Naive thymus-derived CD8-positive, alpha-beta T cell (primary cell): ENCODE measurements at places on chromosomes 6 and 20.

DNA sequence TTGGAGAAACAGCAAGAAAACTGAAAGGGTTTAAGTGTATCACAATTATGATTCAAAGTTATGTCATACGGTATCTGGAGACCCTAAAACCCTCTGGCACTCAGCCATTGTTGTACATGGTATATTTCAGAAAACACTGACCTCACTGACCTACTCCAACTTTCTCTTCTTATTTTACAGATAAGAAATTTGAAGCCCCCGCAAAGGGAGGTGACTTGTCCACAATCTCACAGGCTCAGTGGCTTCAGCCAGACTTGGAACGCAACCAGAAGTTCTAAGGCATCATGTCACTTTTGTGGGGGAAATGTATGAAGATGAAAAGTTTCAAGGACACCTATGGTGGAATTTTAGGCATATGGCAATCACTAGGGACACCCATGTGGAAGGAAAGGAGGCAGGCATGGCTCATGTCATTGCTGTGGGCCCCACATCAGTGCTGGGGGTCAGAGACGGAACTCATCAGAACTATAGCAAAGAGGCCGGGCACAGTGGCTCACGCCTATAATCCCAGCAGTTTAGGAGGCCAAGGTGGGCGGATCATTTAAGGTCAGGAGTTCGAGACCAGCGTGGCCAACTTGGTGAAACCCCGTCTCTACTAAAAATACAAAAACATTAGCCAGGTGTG, 5.2 kb upstream of the TRIB3 start:
- no peak for DNase-seq

GRCh38 chr20:5463007-5463686, 146.4 kb upstream of the PROKR2 start:
- DNase-seq = no peak

DNA sequence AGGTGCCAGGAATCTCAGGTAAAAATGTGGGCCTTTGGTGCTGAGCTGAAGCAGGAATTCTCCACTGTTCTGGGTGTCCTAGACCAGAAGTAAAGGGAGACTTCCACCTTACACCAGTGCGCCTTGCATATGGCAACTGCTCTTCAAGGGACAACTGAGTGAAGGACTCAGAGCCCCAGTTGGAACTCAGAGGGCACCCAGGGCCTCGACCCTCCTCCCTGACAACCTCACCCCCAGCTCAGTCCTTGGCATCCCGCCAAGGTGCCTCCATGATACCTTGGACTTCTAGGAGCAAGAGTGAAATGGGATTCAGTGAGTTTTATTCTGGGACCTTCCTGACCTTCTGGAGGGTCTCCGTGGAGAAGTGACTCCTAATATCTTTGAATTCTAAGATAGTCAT, 153.7 kb upstream of the PROKR2 start:
- DNase-seq = no peak

GRCh38 chr6:168031411-168031971, 34.0 kb downstream of the KIF25 start:
- DNase-seq = no peak

DNA sequence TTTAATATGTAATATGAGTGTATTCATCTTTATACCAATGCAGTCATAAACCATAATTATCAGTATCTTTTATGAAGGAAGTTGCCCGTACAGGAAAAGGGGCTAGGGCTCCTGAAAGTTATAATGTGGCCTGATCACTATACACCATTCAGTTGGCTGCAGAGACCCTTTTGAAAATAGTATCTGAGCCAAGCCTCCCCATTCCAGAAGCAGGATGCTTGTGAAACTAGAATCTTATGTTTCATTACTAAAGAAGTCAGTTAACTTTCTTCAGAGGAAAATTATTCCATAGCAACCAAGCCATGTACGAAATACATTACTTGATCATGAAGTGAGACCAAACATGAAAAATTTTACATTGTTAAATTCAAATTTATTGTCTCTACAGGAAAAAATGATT, 251.5 kb upstream of the TCF21 start:
- DNase-seq = no peak

- DNase-seq = no peak
These were observed 100.9 kb upstream of the PRDM1 start for GRCh38 chr6:105985098-105985815.

DNA sequence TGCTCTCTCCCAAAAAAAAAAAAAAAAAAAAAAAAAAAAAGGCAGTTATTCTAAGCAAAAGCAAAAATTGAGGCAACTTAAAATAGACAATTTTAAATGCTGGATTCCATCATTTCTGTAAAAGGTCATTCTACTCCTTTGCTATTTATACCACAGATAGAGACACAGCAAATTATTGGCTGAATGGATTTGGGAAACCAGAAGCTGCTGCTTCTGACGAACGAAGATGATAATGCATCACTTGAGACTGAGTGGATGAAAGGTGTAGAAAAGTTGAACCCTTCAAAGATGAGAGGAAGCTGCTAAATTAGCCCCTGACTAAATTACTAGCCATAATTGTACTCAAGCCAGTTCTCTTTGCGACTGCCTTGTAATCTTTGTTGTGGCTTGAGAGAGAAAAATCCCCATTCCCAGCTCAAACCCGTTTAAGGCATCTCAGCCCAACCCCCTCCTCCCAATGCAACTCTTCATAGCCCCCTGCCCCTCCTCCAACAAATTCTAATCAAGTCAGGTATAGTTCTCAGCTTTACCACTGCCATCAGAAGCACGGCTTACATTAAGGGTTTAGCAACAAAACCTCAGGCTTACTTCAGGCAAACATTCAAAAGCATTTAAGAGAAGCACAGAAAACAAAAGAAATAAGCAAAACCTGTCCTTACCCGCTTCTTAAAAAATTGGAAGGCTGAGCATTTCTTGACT, 1.0 kb downstream of the SGK1 start:
- no peak for DNase-seq

- DNase-seq = no peak
These were observed 151.3 kb downstream of the DTNBP1 start for GRCh38 chr6:15511248-15512125.

DNA sequence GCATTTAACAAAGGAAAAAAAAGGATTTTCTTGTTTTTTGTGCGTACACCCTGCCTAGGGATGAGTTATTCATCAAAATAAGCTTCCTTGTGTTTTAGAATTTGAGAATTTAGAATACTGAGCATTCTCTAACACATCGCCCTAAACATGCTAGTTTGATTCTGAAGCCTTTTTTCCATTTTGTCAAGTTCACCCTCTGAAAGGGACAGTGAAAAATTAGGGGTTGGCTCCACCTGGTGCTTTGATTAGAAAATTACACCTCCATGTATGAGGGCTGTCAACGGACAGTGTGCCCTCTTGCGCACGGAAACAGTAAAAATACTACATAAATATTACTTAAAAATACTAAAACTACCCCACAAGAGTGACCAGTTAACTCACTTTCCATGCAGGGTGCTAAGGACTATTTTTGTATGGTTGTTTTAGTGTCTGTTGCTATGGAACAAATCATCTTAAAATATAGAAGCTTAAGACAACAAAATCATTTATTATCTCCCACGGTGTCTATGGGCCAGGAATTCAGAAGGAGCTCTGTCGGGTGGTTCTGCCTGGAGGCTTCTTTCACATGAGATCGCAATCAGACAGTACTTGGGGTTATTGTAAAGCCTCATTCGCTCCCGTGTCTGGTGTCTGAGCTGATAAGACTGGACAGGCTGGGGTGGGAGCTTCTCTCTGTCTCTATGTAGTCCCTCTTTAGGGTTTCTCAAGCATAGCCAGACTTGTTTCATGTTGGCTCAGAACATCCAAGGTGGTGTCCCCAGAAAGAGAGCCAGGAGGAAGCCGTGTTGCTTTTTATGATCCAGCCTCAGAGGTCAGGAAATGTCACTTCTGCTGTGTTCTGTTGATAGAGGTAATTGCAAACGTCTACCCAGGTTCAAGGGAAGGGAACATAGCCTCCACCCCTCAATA, 41.1 kb upstream of the TMEM170B start:
- peak; percentile 75 for DNase-seq
